Foreskin keratinocyte (primary cell): ENCODE measurements at places on chromosomes 1 and 21. TPM values are rescaled to one million over a fixed set of nuclear protein-coding genes. Genes with fewer than 3 reads are reported as not detected.

DNA sequence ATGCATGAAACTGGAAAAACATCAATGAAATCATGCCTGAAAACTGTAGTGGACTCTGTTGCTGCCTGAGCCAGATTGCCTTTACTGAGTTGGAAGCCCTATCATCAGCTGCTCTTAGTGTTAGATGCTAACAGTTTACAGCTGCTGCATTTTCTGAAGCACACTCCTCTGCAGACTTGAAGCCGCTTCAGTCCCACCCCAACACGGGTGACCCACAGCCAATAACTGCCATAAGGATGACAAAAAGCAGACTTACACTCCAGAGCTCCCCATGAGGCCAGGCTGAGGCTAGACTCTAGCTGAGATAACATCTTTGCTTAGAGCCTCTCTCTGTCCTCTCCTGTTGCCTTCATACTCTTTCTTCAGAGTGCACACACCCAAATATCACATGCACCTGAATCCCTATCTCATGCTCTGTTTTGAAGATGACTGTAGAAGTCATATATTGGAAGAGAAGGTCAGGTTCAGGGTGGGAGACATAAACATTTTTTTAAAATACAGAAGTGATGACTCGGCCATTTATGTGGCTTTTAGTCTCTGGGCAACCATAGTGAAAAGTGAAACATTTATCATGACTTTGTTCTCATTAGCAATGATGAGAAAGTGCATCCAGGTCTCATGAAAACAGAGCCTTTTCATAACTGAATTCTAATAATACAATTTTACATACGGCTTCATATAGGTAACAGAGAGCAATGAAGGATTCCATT lies 161.0 kb downstream of the KCNK2 start:
- no peak for DNase-seq

DNA sequence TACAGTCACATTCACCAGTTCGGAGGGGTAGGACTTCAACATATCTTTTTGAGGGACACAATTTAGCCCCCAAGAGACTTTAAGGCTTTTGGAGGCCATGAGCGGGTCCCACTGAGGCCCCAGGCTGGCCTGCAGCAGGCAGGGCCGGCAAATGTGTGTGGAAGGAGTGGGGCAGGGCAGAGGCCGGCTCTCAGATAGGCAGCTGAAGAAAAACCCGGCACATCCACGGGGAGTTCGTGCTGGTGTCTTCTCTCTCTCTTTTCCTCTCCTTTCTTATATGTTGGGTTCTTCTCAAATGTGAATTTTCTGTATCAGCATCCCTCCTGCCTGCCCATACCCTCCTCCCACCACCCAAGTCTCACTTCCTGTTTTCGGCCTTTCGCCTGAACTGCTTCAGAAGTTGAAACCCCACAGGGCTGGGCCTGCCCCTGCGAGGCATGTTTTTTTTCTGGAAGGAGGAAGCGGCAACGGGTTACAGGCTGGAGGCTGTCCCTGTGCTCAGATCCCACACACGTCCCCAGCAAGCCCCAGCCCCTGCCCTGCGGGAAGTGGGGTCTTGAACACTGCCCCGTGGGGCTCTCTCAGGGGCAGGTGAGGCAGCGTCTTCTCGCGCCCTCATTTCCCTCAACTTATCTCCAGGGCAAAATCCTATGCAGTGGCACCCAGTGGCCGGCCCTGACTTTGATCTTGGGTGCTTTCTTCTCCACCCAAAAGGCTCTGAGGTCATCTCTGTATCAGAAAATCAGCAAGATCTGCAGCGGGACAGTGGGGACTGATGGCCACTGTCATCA lies 9.7 kb upstream of the UMODL1 start:
- DNase-seq = no peak

DNA sequence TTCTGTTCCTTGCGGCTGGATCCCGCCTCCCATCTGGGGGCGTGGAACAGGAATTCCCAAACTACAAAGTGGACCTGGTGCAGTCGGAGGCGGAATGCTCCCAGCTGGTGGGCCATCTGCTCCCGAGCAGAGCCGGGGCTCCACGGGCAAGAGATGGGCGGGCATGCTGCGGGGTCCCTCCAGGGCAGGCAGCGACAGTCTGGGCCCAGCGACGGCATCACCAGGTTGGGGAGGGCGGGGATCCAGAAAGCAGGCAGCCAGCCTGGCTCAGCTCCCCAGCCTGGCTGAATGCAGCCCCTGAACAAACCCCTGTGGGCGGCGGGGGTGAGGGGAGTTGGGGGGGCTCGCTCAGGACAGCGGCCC lies 3.6 kb downstream of the MEGF6 start:
- DNase-seq = no peak

DNA sequence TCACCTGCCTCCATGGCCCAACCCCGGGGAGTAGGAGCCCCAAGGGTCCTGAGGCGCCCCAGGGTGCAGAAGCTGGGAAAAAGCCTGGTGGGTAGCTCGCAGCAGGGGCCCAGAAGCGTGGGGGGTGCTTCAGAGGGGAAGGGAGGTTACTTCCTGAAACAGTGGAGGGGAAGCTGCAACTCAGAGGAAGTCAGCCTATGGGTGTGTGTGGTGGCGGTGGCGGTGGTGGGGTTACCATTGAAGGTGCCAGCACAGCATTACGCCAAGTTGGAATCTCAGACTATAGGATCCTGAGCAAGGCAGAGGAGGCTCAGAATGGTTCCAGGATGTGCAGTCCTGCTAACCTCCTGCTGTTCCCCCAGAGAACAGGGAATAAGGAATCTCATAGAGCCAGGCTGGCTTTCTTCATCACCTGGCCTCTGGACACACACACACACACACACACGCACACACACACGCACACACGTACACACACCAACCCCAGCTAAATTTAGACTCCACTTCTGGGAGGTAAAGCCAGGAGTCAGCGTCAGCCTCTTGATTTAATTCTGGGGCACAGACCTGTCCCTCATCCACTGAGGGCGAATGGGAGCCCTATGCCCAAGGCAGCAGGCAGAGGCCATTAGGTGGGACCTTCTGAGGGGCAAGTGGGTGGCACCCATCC lies 1.3 kb downstream of the DENND4B start:
- peak; percentile 58 for DNase-seq

The OXCT2 gene
- 0.26 and 0.44 TPM in 2 replicates for polyA plus RNA-seq

The NUF2 gene
- 14.4 and 20.8 TPM in 2 replicates for polyA plus RNA-seq

- no peak for DNase-seq
Observed at GRCh38 chr1:23904748-23905357, 8.3 kb downstream of the CNR2 start.

DNA sequence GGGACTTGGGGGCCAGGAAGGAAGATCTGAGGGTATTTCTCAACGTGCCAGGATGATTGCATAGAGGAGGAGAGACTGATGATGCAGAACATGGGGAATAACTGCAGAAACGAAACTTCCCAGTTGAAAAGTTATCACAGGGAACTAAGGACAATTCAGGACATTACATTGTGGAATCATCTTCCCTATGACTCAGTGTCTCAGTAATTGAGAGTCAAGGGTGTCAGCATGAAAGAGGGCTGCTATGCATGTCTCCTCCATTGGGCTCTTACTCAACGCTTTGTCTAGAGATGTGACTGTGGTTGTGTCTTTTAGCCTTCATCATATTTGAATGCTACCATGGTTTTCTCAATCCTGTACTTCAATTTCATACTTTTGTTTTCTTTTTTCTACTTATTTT lies 48.9 kb upstream of the PTGFR start:
- no peak for DNase-seq

The HAO2 gene
- polyA plus RNA-seq = not detected in 2 replicates

The PEAR1 gene
- polyA plus RNA-seq = 3.3 and 4.0 TPM in 2 replicates

DNA sequence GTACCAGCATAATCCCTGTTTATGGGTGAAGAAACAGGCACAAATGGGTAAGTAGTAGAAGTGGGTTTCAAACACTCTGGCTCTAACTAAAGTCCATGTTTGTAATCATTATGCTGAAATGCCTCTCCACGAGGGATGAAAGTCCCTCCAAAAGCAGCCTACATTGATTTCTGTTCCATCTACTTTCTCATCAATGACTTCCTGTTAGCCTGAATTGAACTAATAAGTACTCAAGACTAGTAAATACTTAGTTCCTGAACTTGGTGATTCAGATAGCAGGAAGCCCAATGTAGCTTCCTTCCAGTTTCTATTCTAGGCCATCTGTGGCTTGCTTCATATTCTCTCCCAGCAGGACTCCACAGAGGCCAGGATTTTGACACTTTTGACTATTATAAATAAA lies 11.3 kb upstream of the BACH1 start:
- no peak for DNase-seq

- DNase-seq = no peak
Observed at GRCh38 chr1:25456502-25456901, 25.8 kb downstream of the MACO1 start.

The PRKAA2 gene
- polyA plus RNA-seq = 0.02 and 0.03 TPM in 2 replicates

The HCN3 gene
- polyA plus RNA-seq = 2.3 and 2.4 TPM in 2 replicates

The RSPO1 gene
- polyA plus RNA-seq = not detected in 2 replicates

DNA sequence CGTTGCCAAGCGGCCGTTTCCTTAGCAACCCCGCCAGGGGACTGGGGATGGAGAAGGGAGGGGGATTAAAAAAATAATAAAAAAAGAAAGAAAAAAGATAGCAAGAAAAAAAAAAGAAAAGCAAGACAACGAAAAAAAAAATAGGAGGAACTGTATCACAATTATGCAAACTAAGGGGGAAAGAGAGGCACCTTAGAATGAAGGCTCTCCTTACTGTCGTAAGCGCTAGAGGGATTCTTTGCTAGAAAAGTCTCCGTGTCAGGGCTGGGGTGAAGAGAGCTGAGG lies 625 bp upstream of the NEGR1 start:
- DNase-seq = no peak

The KCNC4 gene
- polyA plus RNA-seq = 1.5 and 1.7 TPM in 2 replicates

The PDE4DIP gene
- polyA plus RNA-seq = 18.9 and 22.1 TPM in 2 replicates

The APCS gene
- not detected in 2 replicates for polyA plus RNA-seq

The LGR6 gene
- polyA plus RNA-seq = 0.31 and 0.39 TPM in 2 replicates

GRCh38 chr1:58282623-58283387 lies 263.7 kb downstream of the OMA1 start:
- DNase-seq = no peak

The SNX7 gene
- 32.2 and 38.3 TPM in 2 replicates for polyA plus RNA-seq

GRCh38 chr1:8875216-8875861 lies 3.1 kb downstream of the ENO1 start:
- DNase-seq = no peak

- no peak for DNase-seq
Observed at GRCh38 chr1:175131095-175131494, 61.5 kb downstream of the KIAA0040 start.

The OVAAL gene
- polyA plus RNA-seq = not detected in 2 replicates

The KIAA1614 gene
- polyA plus RNA-seq = 0.90 and 1.3 TPM in 2 replicates

- DNase-seq = no peak
Observed at GRCh38 chr1:38183747-38184146, 137.2 kb upstream of the POU3F1 start.

DNA sequence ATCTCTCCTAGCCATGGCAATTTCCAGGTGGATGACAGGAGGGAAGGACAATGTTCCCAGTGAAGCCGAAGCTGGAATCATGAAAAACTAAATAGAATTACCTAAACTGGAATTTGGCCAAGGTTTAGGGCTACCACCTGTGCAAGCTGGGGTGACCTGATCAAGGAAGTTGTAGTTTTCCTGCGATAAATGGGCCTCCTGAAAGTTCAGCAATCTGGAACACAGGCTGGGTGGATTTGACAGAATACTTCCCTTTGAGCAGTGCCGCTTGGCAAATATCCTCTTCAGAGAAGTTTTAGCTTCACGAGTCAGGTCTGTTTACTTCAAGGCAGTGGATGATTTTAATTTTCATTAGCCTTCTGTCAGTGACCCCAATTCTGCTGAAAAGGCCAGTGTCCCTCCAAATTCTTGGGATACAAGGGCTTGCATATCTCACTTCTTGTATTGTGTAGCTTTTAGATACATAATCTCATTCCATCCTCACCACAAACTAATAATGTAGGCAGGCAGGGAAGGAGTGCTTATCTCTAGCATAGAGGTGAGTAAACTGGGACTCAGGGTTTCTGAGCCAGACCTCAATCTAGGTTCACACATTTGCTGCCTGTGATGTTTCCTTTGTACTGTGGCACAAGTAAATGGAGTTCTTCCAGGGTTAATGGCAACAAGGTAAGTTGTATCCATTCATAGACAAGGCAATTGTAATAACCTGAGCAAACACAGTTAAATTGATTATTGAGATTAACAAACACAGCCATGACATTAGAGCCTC lies 349.4 kb downstream of the NUF2 start:
- no peak for DNase-seq

The FLG gene
- polyA plus RNA-seq = 0.08 and 0.10 TPM in 2 replicates

The TDRD10 gene
- not detected in 2 replicates for polyA plus RNA-seq

DNA sequence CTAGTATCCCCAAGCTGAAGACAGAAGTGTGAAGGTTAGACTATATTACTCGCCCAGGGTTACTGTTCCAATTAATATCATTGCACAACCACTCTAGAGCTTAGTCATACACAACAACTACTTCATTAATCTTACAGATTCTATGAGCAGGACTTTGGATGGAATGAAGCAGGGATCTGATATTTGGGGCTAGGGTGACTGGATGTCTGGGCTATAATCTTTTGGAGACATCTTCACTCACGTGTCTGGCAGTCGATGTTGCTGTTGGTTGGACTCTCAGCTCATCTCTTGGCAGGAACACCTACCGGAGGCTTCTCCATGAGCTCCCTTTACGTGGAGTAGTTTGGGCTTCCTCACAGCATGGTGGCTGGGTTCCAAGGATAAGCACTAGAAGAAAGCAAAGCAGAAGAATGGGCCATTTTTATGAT lies 519.2 kb upstream of the B3GALT2 start:
- peak; percentile 41 for DNase-seq

- DNase-seq = no peak
Observed at GRCh38 chr1:26210147-26210870, 19.9 kb downstream of the CATSPER4 start.

DNA sequence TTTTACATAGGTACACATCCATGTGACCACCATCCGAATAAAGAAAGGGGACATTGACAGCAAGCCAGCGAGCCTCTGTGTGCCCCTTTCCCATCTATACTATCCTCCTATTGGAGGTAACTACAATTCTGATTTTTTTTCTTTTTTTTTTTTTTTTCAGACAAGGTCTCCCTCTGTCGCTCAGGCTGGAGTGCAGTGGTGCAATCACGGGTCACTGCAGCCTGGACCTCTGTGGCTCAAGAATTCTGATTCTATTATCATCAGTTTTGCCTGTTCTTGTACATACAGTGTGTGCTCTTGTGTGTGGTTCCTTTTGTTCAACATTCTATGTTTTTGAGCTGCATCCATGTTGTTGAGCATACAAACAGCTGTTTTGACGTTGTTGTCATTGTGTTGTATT lies 56.0 kb upstream of the SRSF10 start:
- DNase-seq = no peak

The LYPD8 gene
- polyA plus RNA-seq = not detected in 2 replicates

- DNase-seq = no peak
Observed at GRCh38 chr1:98429965-98430443, 231.5 kb upstream of the SNX7 start.

The CAPN9 gene
- not detected in 2 replicates for polyA plus RNA-seq

DNA sequence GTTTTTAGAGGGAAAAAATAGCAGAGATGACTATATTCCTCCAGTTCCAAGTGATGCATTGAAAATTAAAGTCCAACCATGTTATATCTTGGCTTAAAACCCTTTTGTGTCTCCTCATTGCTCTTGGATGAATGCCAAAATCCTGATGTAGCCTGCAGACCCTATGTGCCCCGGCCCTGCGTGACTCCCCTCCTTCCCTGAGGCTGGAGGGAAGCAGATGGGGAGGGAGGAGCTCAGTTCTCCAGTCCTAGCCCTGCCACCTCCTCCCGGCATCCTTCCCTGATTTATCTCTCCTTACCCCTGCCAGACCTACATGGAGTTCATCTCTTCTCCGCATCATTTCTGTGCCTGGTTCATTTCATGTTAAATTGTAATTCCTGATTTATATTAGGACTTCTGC lies 397.4 kb downstream of the PTPRU start:
- DNase-seq = no peak

The ZFP69 gene
- 2.7 and 3.0 TPM in 2 replicates for polyA plus RNA-seq

The OR2T33 gene
- polyA plus RNA-seq = not detected in 2 replicates

The LPAR3 gene
- 11.2 and 12.8 TPM in 2 replicates for polyA plus RNA-seq

- no peak for DNase-seq
Observed at GRCh38 chr1:209927466-209927865, 10.6 kb upstream of the SYT14 start.
